ENCODE measurements at places on chromosomes 11 and 22. TPM values are rescaled to one million over a fixed set of nuclear protein-coding genes. Genes with fewer than 3 reads are reported as not detected.

GRCh38 chr11:126157326-126158030 is 54.0 kb downstream of the RPUSD4 start:
- no peaks in the 10 kb centered on the region for H3K27me3 ChIP-seq
- peaks cover 2% of the 10 kb centered on the region for H3K4me1 ChIP-seq
- DNase-seq: no peak

DNA sequence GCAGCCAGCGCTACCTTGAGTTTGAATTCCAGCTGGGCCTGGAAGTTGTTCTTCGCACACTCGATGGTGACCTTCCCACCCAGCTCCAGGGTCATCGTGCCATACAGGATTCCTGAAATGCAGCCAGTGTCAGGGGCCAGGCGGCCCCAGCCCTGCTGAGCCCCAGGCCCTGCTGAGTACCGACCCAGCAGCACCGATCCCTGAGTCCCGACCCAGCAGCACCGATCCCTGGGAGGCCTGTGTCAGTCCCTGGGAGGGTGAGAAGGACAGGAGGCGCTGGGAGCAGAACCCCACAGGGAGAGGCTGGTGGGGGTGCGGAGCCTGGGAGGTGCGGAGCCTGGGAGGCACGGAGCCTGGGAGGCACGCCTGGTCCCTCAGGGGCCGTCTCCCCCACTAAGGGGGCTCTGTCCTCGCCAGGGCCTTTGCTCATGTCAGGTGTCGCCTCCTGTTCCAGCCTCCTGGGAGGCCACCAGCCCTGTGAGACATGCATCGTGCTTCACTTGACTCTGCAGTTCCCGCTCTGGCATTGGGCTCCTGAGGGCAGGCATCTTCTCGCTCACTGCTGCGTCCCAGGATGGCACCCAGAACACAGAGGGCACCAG is 37.1 kb upstream of the CARS1 start:
- H3K27me3 ChIP-seq: no peaks in the 10 kb centered on the region
- no peak overlapping the region for H3K4me3 ChIP-seq
- peaks cover 22% of the 10 kb centered on the region for H3K4me1 ChIP-seq
- peaks cover 8% of the 10 kb centered on the region for H3K36me3 ChIP-seq

DNA sequence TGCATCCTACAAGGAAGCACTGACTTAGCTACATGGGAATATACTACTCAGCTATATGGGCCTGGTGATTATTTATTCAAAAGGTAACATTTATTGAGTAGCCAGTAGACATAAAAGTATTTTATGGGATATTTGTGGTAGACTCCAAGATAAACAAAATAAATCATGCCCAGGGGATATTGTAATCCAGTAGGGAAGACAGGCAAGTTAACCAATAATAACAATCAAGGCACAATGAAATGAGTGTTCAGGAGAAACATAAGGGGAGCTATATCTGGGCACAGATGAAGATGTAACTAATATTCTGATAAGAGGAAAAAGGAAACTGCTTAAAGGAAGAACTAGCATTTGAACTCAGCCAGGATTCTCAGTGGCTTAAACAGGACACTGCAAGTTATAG is 161.4 kb upstream of the MTNR1B start:
- H3K4me3 ChIP-seq: no peak overlapping the region
- no peak overlapping the region for H3K27ac ChIP-seq
- no peaks in the 10 kb centered on the region for H3K4me1 ChIP-seq
- no peaks in the 10 kb centered on the region for H3K27me3 ChIP-seq
- no peaks in the 10 kb centered on the region for H3K36me3 ChIP-seq

Gene TPBGL
- not detected for total RNA-seq

Gene SMTNL1
- total RNA-seq: not detected

Measured in esophagus squamous epithelium (tissue), 5 donors.